ENCODE measurements at places on chromosomes 3 and 15.

GRCh38 chr3:161950318-161950868, 453.8 kb downstream of the OTOL1 start:
- DNase-seq, result no peak

GRCh38 chr15:56972426-56972825, 54.0 kb downstream of the TCF12 start:
- no peak for DNase-seq

GRCh38 chr3:127589600-127590281, 792 bp downstream of the TPRA1 start:
- DNase-seq, result no peak

GRCh38 chr15:98881526-98882520, 125.8 kb downstream of the PGPEP1L start:
- no peak for DNase-seq

DNA sequence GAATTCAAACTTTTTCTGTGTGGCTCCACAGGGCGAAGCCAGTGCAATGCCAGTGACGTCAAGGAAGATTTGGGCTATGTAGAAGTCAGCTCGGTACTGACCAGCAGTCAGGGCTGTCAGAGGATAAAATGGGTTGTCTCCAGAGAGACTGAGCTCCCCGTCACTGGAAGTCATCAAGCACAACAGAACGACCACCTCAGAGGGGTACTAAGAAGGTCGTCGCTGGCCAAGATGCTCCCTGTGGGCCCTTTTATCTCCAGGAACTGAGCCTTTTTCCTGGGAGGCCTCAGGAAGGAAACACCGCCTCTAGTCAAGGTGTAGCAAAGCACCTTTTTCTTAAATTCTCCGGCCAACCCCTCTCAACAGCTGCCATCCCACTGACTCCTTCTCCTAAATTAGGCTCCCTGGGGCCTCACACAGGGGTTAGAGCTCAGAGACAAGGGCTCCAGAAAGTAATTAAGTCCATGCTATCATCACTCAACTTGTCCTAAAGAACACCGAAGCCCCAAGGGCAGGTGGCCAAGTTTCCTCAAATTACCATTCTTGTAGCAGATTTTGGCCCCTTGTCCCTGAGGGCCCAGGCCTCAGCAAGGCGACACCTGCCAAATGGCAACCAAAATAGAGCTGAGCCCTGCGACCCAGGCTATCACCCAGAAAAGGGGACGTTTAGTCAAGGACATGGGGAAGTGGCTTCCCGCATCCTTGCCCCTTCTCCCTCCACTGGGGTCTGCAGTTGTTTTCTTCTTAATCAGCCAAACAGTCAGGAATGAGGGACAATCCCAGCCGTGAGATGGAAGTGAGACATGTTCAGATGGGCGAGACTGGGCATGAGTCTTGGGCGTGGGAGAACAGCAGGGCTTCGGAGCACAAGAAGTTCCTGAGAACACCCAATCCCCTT, 48.0 kb downstream of the SSUH2 start:
- DNase-seq, result no peak

- no peak for DNase-seq
These were observed 90.5 kb downstream of the IGF1R start for GRCh38 chr15:98738689-98739401.
